Upper lobe of right lung (tissue), 1 donor: ENCODE measurements at places on chromosomes 4 and X. TPM values are rescaled to one million over a fixed set of nuclear protein-coding genes. Genes with fewer than 3 reads are reported as not detected.

Gene CCNB3
- 0.46 TPM for total RNA-seq

- no peaks in the 10 kb centered on the region for H3K36me3 ChIP-seq
- DNase-seq: no peak
- no peaks in the 10 kb centered on the region for H3K4me1 ChIP-seq
- no peak overlapping the region for H3K4me3 ChIP-seq
Measured at GRCh38 chr4:88957570-88957969, 99.4 kb downstream of the FAM13A start.

DNA sequence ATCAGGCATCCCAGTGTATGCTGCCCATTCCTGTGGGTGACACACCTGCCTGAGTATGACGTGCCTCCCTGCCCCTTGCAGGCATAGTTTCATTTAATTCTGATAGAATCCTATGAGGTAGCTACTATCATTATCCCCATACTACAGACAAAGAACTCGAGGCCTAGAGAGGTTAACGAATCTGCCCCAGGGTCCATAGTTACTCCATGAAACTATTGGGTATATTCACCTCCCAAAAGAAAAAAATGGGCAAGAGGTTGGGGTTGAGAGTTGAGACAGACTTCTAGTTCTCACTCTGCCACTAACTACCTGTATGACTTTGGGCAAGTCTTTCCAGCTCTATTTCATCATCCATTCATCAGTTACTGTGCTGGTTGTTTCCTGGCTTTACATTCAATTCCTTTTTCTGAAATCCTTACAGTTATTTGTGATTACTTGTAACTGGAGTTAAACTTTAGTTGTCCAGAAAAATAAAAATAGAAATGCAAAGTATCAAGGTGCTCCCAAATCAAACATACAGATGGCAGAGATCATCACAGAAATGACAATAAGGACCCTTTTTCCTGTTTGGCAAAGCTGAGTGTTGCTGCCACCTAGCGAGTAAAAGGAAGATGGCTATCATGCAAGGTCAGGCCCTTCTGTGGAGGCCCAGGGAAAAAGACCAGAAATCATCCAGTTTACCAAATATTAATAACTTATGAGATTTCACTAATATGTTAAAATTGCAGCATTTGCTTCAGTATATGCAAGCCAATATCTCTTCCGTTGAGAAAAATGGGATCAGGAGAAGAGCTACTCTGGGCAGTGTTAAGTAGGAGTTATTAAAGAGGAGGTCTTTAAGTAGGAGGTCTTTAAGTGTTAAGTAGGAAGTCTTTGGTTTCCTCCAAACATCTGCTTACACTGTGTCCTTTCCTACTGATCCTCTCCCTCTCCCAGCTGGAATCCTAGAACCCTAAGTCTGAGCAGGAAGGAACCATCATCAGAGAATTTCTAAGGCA is 17.1 kb upstream of the MAP7D3 start:
- H3K36me3 ChIP-seq: no peaks in the 10 kb centered on the region
- H3K4me1 ChIP-seq: no peaks in the 10 kb centered on the region
- H3K27ac ChIP-seq: no peak overlapping the region
- H3K4me3 ChIP-seq: no peak overlapping the region
- H3K27me3 ChIP-seq: no peaks in the 10 kb centered on the region

DNA sequence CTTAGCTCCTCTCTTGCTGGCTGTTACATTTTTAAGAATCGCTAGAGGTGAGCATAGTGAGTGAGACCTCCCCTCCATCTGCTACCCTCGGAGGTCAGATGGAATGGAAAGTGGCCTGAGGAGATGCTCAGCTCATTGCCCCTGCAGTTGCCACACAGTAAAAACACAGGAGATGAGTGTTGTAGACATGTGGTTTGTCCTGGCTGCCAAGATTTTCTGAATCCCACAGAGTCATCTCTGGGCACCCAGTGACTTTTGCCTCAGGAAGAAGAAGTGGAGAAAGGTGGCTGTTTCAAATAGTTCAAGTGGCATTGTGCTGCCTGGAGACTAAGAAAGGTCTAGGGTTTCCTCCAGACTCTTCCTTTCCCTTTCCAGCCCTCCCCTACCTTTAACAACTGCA is 271.0 kb downstream of the STK32B start:
- no peaks in the 10 kb centered on the region for H3K36me3 ChIP-seq
- H3K27ac ChIP-seq: no peak overlapping the region
- H3K4me1 ChIP-seq: no peaks in the 10 kb centered on the region
- no peak overlapping the region for H3K4me3 ChIP-seq
- DNase-seq: no peak

Gene GPRASP3
- 4.3 TPM for total RNA-seq

DNA sequence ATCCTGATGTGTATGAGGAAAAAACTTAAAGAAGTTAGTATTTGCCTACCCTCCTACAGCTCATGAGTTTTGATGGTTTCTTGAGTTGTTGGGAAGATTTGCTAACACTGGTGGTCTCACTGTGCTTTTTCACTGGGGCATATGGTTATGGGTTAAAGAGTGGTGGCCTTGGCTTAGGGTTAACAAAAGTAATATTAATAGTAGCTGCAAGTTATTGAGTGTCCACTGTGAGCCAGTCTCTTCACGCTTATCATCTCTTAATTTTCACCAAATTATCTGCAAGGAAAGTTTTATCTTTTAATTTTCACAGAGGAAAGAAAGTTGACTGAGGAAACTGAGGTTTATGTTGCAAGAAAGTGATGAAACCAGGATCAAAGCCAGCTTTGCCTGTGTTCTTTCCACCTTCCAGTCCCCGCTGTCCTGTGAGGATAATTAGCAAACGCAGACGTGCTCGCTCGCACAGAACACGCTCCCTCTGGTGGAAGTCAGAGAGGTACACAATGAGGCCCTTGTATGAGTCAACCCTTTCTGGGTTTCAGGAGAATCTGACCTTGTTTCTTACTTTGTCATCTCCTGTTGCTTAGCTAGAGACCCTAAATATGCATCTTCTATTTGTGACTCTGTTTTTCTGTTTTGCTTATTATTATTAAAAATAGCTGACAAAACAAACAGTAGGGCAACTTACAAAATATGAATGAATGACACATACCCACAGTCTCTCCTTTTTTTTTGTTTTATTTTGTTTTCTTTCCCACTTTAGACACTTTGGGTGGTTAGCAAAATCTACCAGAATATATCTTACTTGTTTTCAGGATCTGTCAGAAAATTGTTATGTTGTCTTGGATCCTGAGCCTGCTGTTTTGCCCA is 94.3 kb downstream of the DDIT4L start:
- H3K36me3 ChIP-seq: no peaks in the 10 kb centered on the region
- no peaks in the 10 kb centered on the region for H3K27me3 ChIP-seq
- no peak overlapping the region for H3K27ac ChIP-seq
- no peak overlapping the region for H3K4me3 ChIP-seq
- peaks cover 9% of the 10 kb centered on the region for H3K4me1 ChIP-seq

DNA sequence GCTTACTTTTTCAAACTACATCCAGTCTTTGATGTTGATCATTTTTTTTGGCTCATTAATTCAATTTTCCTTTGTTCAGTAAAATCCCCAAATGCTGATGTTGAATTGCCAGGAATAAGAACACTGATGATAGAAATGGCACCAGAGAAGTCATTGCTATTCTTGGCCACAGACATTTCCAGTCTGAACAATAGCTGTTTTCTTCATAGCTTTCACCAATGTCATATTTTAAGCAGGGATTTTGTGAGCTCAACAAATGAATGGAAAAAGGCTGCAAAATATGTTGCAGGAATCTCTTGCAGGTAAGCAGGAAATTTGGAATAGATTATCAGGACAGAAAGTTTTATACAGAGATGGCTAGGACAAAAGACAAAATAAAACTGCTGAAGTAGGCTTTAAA is 40.5 kb upstream of the GLRB start:
- DNase-seq: no peak
- no peaks in the 10 kb centered on the region for H3K4me1 ChIP-seq
- no peaks in the 10 kb centered on the region for H3K36me3 ChIP-seq
- no peak overlapping the region for H3K4me3 ChIP-seq

Gene ARMCX1
- total RNA-seq: 21.7 TPM

Gene GRPR
- not detected for total RNA-seq

Gene RENBP
- 46.4 TPM for total RNA-seq

Gene SORBS2
- 44.9 TPM for total RNA-seq

Gene RAB33A
- 0.75 TPM for total RNA-seq

GRCh38 chrX:123570011-123570590 is 162.8 kb downstream of the THOC2 start:
- H3K36me3 ChIP-seq: no peaks in the 10 kb centered on the region
- no peak for DNase-seq
- H3K4me3 ChIP-seq: no peak overlapping the region
- H3K4me1 ChIP-seq: no peaks in the 10 kb centered on the region
- H3K27me3 ChIP-seq: no peaks in the 10 kb centered on the region

- no peaks in the 10 kb centered on the region for H3K27me3 ChIP-seq
- H3K4me3 ChIP-seq: no peak overlapping the region
- H3K36me3 ChIP-seq: no peaks in the 10 kb centered on the region
- no peak overlapping the region for H3K27ac ChIP-seq
Measured at GRCh38 chrX:20244931-20245330, 21.8 kb downstream of the RPS6KA3 start.

GRCh38 chr4:66034262-66034661 is 364.0 kb upstream of the EPHA5 start:
- no peaks in the 10 kb centered on the region for H3K36me3 ChIP-seq
- H3K27me3 ChIP-seq: no peaks in the 10 kb centered on the region
- no peaks in the 10 kb centered on the region for H3K4me1 ChIP-seq
- H3K4me3 ChIP-seq: no peak overlapping the region
- H3K27ac ChIP-seq: no peak overlapping the region

Gene PROM1
- total RNA-seq: 0.93 TPM
